ENCODE measurements at places on chromosomes 7 and 10.

- DNase-seq = no peak
These were observed 60.0 kb downstream of the MLLT10 start for GRCh38 chr10:21593986-21594385.

DNA sequence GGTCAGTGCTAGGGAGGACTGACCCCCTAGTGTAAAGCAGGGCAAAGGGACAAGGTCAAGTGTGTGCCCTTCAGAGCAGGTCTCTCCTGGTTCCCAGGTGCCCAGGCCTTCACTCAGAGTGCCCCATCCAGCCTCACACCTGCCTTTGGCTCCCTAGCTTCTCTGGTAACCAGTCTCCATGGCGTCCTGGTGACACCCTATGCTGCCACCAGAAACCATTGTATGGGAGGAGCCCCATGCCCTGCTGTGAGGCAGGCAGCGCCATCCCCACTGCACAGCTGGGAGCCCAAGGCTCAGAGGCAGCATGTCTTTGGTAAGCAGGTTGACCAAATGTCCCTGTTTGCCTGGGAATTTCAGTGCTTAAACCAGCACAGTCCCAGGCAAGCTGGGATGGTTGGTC is 33.1 kb upstream of the HMX3 start:
- DNase-seq = no peak

DNA sequence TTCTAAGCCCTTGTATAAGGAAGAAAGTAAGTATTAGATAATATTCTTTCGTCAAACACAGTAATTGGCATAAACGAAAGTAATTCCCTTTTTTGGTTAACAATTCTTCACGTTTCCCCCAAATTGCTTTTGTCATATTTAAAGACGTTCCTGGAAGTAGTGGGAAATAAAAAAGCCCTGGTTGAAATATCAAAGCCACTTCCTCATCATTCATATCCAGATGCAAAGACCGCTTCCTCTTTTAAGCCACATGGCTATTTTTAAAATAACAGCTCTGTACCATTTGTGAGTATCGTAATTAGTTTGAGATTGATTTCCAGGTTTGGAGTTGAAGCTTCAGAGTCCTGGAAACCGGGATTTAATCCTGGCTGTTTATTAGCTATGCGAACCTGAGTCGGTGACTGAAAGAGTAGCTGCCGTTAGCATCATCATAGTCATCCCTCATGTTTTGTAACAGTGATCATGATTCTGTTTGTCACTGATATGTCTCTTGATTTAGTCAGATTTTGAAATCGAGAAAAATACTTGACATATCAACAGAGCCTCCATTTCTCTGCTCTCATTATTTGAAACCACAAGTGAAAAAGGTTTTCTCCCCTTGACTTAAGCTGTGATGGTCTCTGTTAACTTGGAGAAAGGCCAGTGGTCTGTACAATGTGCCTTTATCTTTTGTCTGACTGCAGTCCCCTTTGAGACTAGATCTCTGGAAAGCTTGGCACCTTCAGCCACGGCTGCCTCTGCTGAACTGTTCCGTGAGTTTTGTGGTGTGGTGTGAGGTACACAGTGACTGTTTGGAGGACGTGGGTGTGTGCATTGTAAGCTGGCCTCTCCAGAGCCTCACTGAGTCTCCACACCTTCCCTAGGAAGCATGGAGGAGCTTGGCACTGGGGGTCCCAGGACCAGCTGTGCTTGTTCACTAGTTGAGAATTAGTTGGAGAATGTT is 18.1 kb downstream of the OPTN start:
- no peak for DNase-seq

DNA sequence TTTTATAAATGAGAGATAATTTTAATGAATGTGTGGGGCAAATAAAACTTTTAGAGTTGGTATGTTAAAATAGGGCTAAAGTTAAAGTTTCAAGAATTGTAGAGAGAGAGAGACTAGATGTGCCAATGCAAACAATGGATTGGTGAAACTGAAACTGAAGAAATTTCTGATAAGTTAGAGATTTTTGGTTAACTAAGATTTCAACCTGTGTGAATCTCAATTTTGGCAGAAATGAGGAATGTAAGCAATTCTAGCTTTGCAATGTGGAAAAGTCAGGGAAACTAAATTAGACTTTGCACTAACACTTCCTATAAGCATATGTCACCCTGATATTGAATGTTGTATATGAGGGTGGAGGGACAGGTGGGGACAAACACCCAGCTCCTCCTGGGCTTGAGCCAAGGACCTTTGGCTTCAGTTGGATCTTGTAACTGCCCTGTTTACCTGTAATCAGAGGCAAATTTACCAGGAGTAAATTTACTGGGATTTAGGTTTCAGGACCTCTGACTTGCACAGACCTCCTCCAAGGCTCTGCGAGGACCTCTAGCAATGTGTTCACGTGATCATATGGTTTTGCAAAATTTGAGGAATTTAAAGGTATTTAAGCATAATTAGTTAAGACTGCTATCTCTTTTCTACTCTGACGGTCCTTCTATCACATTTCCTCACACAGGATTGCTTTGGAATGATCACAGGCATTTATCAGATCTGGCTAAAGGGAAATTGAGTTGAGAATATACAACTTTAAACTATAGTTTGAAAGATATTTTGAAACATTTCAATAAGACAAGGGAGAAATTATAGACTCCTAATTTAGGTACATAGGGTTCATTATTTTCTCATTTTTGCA is 33.1 kb upstream of the RPA3 start:
- DNase-seq = no peak

GRCh38 chr7:119413314-119413805 is 859.6 kb upstream of the KCND2 start:
- no peak for DNase-seq

DNA sequence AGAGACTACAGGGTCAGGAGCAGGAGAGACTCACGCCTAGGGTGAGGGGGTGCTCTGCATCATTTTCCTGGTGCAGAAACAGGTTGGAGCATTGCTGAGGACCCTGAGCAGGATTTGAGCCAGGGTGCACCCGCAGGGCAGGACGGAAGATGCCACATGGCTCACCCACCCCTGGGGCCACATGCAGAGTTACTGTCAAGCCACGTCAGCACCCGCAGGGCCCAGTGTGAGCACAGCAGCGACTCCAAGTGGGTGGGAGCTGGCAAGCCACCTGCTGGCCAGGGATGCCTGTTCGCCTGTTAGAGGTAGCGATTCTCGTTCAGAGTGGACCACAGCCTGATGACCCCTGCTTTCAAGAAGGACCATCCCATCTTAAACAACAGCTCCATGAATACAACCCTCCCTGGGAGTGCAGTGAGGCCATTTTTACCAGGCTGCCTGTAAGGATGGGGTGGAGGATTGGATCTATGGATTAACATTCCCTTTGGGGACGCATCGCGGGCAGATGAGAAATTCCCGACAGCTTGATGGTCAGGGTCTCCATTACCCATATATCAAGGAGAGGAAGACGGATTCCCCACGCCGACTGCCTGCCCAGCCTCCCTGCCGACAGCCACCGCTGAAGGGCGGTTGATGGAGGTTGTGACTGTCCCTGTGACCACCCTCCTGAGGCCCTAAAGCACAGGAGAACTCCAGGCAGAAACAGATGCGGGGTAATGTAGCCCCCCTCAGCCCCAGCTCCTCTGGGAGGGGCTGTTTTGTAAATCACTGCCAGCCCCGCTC is 101.1 kb upstream of the RET start:
- peak; percentile 45 for DNase-seq

GRCh38 chr7:122556873-122557542 is 141.9 kb downstream of the RNF133 start:
- DNase-seq = peak; percentile 19

GRCh38 chr7:101903515-101903868 is 86.1 kb downstream of the CUX1 start:
- no peak for DNase-seq

DNA sequence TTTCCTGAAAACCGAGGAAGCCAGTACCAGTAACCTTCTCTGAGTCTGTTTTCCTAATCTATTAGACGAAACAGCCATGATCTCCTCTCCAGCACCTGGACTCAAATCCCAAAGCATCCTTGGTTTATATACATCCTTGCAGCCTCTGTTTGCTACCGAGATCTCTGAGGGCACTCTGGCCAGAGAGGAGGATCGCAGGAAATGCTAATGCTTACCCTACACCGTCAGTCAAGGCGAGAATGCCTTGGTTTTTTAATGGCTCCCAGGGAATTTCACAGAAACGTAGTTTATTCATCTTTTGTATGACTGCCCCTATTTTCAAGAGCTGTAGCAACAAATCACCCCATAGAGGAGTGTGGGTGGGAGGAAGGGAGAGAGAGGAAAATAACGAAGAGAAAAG is 91.5 kb upstream of the CALN1 start:
- no peak for DNase-seq

DNA sequence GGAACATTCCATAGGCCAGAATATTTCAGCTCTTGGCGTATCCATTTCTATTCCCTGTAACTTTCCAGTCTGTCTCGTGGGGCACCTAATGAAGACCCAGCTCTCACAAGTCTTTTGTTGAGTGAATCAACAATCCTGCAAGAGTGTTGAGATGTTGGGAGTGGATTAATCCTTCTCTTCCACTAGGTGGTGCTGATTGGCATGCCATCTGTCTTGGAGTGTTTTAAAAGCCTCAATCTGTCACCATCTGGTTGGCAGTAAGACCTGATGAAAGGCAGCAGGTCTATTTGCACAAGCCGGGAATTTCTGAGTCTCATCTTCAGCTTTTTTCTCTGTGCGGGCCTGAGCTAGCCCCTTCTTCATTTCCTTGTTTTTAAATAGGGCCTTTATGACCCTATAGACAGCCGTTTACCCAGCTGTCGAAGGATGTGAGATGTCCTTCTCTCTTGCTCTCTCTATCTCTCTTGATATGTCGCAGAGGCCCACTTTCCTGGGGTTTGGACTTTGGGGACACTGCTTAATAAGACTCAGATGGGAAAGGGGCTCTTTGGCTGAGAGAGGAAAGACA is 180.5 kb downstream of the ZNF365 start:
- peak; percentile 68 for DNase-seq

DNA sequence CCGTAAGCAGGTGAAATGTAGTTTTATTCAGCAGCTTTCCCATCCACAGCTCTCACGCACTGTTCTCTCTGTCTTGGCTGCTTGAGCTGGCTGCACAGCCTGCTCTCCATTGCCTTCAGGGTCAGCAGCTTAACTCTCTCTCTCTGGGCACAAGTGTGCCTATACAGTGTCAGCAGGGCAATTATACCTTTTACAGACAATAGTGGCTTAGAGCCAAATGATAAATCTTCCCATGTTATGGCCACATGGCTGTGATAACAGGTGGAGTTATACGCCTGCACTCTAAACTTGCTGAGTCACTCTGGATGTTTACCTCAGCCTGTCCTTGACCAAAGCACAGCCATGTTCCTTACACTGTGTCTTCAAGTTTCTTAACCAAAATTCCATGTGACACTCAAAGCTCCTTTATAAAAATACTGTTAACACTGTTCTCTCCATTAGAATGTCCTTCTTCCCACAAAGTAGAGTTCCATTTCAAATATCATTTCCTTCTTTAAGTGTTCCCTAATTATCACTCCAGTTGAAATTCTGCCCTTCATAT is 6.1 kb downstream of the RNF133 start:
- DNase-seq = no peak

- no peak for DNase-seq
These were observed 18.3 kb downstream of the ANKMY2 start for GRCh38 chr7:16627236-16627635.

- no peak for DNase-seq
These were observed 258.2 kb upstream of the NPY start for GRCh38 chr7:24025765-24026164.

GRCh38 chr10:34520084-34520483 is 295.0 kb downstream of the PARD3 start:
- peak; percentile 92 for DNase-seq

GRCh38 chr10:116692225-116692624 is 50.1 kb downstream of the HSPA12A start:
- no peak for DNase-seq

DNA sequence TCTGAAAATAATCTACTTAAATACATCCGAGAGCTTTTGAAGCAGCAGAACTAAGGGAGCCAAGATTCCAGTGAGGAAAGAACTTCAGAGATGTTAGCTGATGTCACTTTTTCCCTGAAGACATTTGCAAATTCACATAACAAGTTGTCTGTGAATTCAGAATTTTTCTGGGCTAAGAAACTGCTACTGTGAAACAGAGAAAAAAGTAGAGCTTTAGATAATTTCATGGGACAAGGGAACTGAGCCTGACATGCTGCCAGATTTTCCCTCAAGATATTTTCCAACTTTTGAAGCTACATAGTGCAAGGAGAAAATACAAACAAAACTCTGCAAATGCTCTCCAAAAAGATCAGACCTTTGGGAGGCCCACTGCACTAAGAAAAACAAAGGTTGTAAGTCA is 484.2 kb downstream of the ANKRD7 start:
- no peak for DNase-seq

- no peak for DNase-seq
These were observed 144.7 kb downstream of the NRP1 start for GRCh38 chr10:33189808-33190207.

GRCh38 chr10:28280652-28281051 is 22.2 kb downstream of the MPP7 start:
- DNase-seq = no peak

- no peak for DNase-seq
These were observed 207.3 kb upstream of the ADO start for GRCh38 chr10:62597226-62597625.

GRCh38 chr7:9937944-9938631 is 1035.6 kb upstream of the PHF14 start:
- no peak for DNase-seq

DNA sequence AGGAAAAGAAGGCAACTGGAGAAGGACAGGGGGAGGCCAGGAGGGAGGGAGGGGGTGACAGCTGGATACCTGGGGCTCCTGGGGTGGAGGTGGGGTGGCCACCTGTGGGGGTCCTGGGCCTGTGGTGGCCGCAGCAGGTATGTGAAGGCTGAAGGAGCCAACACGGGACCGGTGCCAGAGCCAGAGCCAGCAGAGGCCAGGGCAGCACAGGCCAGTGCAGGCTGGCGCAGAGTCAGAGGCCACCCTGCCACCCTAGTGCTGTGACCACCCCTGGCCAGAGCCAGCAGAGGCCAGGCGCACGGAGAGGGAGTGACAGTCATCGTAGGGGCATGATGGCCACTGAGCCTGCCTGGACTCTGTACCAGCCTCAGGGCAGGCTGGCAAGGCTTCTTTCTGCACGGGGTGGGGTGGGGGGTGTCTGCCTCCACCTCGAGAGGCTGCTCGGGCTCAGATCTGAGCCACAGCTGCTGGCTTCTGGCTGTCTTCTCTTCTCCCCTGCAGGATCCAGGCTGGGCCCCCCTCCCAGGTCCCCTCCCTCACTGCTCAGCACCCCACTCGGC is 28.8 kb downstream of the YKT6 start:
- no peak for DNase-seq

GRCh38 chr10:49225218-49225876 is 37.2 kb upstream of the TMEM273 start:
- DNase-seq = no peak

GRCh38 chr10:49278497-49278981 is 20.4 kb upstream of the C10orf71 start:
- no peak for DNase-seq

DNA sequence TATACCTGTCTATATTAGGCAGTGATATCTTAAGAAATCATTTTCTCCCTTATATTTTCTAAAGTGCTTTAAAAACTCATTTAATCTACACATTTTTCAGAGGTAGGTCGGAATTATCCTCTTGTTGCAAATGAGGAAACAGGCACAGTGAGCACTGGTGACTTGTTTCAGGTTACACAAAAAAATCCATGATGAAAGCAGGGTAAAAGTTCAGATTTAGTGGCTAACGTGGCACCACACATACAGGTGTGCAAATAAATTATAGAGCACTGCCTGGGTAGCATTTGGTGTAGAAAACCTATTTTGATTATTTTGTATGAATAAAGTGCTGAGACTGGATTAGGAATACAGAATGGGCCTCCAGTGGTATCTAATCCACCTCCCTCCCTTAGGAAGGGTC is 26.6 kb downstream of the ARMC10 start:
- no peak for DNase-seq

- peak; percentile 37 for DNase-seq
These were observed 869.4 kb upstream of the PHF14 start for GRCh38 chr7:10104292-10104691.

Data from SK-MEL-5 (cell line).